Activated T-cell treated with anti-CD3 and anti-CD28 coated beads for 4 hours (primary cell): ENCODE measurements at places on chromosomes 7 and 10.

DNA sequence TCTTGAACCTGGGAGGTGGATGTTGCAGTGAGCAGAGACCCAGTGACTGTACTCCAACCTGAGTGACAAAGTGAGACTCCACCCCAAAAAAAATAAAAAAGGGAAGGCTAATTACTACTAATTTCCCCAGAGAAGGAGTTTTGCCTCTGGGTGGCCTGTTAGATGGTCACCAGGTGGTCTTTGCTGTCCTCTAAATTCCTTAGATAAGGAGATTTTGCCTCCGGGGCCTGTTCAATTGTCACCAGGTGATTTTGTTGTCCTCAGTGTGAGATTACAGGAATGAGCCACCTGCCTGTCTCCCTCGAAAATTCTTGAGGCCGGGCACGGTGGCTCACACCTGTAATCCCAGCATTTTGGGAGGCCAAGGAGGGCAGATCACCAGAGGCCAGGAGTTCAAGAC lies 24.4 kb upstream of the ZMIZ2 start:
- DNase-seq = no peak

DNA sequence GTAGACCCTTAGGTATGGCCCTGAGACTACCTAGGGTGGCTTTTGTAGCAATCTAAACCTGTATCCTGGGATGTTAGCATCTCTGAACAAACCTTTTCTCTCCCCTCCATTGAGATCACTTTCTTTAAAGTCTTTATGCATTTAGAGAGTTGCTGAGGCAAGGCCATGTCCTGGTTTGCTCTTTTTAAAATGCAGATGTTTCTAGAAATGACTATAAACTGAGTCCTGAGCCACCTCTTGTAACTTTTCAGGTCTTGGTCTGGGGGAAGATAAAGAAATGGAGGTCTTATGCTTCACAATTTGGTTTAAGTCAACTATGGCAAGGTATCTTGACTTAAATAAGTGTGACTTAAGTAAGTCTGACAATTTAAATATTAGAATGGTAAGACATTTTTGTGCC lies 78.0 kb downstream of the AUTS2 start:
- DNase-seq = no peak

GRCh38 chr7:17242504-17242903 lies 55.9 kb upstream of the AHR start:
- DNase-seq = no peak

GRCh38 chr7:23960361-23960760 lies 250.3 kb downstream of the STK31 start:
- no peak for DNase-seq

- DNase-seq = no peak
Measured at GRCh38 chr7:2248984-2249694, 7.1 kb downstream of the NUDT1 start.

GRCh38 chr10:132608511-132609195 lies 71.1 kb downstream of the INPP5A start:
- no peak for DNase-seq

- DNase-seq = no peak
Measured at GRCh38 chr7:153682628-153683027, 369.6 kb upstream of the DPP6 start.

- DNase-seq = no peak
Measured at GRCh38 chr7:31108097-31108657, 56.1 kb downstream of the ADCYAP1R1 start.

DNA sequence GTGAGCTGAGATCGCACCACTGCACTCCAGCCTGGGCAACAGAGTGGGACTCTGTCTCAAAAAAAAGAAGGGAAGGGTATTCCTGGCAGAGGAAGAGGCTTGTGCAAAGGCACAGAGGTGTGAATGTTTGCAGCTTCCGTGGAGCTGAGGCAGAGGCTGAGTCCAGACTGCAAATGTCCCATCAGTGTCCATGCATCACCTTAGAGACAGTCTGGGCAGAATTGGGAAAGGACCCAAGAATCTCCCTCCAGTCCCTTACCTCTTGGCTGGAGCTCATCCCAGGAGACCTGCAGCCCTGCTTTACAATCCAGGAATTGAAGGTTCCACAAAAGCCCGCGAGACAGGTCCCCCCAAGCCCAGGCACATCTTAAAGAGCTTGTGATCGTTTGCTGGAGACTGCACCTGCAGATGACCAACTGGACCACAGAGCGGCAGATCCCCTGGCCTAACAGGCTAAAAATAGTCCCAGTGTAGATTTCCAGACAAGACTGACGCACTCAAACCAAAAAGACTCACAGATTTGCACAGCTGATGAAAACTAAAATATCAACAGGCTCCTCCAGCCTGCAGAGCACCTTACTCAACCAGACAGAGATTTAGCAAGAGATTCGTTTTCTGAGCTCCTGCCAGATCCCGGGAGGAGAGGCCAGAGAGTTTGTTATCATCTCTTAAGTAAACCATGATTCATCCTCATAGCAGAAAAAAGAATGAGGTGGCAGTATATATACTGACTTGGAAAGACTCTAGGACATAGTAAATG lies 22.9 kb upstream of the NANOS1 start:
- DNase-seq = no peak

GRCh38 chr7:97342512-97342911 lies 225.0 kb downstream of the SDHAF3 start:
- no peak for DNase-seq

GRCh38 chr10:53978301-53978700 lies 822.7 kb downstream of the PCDH15 start:
- DNase-seq = no peak

- DNase-seq = peak; percentile 43
Measured at GRCh38 chr7:155738652-155739537, 73.4 kb downstream of the SHH start.

- no peak for DNase-seq
Measured at GRCh38 chr10:68280758-68281157, 48.8 kb upstream of the ATOH7 start.

- no peak for DNase-seq
Measured at GRCh38 chr10:129642427-129642826, 175.4 kb downstream of the MGMT start.

DNA sequence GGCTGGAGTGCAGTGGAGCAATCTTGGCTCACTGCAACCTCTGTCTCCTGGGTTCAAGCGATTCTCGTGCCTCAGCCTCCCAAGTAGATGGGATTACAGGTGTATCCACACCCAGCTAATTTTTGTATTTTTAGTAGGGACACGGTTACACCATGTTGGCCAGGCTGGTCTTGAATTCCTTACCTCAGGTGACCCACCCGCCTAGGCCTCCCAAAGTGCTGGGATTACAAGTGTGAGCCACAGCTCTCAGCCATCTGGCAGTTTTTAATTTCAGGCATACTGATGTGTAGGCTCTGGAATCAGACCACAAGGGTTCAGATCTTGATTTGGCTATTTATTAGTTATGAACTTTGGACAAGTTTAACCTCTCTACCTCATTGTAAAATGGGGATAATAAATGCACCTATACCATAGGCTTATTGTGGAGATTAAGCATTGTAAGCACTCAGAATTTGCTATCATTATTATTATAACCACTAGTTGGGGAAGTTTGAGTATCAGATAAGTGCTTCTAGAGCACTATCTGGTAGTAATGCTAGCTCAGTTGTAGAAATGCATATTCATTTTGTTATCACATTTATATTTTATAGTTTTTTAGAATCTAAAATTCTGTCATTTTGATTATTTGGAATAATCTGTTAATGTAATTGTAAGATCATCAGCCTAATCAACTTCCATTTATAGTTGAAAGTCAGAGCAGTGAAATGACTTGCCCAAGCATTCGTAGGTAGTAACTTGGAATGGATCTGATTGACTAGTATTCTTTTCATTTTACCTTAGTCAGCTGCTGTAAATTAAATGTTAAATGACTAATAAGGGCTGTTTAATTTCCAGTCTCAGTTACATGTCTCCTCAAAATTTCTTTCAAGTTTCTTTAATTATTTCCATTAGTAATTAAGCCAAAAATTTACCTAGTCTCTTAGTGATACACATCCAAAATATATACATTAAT lies 22.5 kb downstream of the KMT2E start:
- no peak for DNase-seq

GRCh38 chr7:1912593-1913465 lies 242.8 kb downstream of the ELFN1 start:
- DNase-seq = no peak

DNA sequence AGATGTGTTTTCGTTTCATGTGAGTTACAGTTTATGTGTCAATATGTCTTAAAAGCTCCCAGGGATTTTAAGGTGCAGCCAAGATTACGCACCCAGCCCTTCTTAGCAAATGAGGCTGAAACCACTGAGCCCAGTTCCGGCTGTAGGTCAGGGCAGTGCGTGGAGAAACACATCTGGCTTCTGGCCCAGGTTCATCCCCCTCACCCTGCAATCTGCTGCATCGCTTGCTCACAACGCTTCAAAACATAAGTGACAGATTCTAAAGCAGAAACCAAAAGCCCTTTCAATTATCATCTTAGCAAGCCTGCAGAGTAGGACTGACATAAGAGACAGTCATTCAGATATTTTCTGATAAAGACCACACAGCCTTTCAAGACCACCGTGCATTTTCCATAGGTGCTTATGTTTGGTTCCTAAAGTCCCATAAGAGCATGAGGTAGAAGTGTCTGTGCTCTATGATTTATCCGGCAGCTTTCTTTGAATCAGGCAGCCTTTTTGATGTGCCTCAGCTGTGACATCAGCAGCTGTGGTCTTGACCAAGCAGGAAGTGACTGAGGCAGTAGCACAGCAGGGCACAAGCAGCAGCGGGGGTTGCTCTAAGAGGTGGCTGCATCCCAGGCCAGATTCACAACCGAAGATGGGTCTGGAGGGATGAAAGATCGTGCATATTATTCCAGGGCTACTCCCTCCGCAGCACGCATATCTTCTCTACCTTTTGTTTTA lies 72.1 kb upstream of the LYZL2 start:
- peak; percentile 35 for DNase-seq

DNA sequence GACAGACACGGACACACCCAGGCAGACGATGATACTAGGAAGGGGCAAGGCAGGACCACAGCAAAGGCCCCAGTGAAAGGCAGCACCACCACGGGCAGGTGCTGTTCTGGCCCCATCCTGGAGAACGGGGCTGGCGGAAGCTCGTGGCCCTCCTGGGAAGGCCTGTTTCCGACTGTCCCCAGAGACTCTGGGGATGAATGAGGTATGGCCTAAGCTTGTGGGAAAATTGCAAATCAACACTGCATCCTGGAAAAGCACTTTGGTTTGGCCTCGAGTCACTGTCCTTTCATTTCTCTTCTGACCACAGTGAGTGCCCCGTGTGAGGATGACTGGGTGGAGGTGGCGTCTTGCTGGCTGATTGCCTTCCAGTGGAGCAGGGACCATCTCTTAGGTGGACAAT lies 81.6 kb upstream of the ANLN start:
- DNase-seq = no peak

DNA sequence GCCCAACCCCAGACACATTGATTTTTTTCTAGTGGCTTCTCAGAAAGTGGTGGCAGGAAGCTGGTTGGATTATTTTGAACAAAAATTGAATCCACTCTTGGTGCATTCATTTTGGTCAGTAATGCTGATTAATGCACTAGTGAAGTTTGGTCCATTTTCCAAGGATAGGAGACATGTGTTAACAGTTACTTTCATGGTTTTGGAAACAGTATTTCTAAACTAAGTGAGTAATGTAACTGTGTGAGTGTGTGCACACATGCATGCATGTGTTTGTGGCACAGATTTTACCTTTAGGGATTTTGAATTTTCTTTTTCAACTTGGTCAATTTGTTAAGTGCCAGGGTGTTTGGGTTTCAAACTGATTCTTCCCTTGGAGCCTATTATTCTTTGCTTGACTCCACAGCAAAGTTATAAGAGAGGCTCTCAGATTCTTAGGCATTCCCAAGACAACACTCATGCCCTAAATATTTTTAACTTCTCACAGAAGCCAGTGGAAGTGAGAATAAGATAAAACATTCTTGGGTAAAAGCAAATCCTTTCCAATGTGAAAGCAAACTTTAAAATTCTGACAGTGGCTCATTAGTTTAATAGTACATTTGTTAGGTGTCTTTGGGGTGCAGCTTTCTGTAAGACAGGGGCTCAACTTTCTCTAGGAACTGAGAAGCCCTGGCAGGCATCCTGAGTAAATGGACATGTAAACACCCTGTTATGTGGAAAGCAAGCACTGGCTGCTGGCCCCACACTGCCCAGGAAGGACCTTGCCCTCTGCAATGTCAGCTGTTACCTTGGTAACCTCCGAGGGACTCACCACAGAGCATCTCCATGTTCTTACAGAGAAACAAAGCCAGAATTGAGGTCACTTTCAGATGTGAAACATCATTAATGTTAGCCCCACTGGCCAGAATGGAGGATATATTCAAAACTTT lies 68.4 kb downstream of the ASAH2B start:
- DNase-seq = no peak

DNA sequence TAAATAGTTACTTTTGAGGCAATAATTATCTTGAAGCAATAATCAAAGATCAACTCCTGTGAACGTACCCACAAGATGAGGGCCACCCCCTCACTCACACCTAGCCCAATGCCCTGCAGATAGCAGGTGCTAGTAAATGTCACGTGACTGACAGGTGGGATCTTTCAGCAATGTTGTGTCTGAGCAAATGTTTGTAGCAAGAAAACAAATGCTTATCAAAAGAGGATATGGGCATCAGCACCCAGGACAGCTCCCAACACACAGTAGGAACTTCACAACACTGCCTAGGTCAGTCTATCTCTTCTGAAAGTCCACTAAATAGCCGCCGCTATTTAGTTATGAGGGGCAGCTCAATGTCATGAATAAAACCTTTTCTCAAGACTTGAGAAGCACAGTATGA lies 120.8 kb upstream of the PDLIM1 start:
- no peak for DNase-seq

DNA sequence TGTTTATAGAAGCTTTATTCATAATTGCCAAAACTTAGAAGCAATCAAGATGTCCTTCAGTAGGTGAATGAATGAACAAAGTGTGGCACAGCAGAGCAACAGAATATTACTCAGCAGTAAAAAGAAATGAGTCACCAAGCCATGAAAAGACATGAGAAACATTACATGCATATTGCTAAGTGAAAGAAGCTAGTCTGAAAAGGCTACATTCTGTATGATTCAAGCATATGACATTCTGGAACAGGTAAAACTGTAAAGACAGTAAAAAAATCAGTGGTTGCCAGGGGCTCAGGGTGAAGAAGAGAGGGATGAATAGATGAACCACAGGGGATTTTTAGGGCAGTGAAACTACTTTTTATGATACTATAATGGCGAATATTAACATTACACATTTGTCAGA lies 80.9 kb upstream of the APBB1IP start:
- no peak for DNase-seq

DNA sequence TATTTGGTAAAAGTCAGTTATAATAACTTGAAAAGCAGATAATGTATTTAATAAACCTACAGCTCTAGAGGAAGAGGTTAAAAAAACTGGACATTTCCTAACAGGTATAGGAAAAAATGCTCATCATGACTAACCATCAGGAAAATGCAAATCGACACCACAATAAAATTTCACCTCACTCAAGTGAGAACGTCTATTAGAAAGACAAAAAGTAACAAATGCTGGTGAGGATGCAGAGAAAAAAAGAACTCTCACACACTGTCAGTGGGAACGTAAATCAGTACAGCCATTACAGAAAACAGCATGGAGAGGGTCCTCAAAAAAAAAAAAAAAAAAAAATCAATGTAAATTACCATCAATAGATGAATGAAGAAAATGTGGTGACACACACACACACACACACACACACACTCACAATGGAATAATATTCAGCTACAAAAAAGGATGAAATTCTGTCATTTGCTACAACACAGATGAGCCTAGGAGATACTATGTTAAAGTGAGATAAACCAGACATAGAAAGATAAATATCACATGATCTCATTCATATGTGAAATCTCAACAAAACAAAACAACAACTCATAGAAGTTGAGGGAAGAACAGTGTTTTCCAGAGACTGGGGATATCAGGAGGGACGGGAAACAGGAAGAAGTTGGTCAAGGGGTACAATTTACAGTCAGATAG lies 20.1 kb downstream of the EPC1 start:
- no peak for DNase-seq

- DNase-seq = no peak
Measured at GRCh38 chr7:78688376-78688775, 765.1 kb downstream of the MAGI2 start.
